Testis (tissue), 5 donors: ENCODE measurements at places on chromosomes 7 and 10.
A peak's percentile ranks its signal among the peaks of the same experiment; 100 is the strongest.

DNA sequence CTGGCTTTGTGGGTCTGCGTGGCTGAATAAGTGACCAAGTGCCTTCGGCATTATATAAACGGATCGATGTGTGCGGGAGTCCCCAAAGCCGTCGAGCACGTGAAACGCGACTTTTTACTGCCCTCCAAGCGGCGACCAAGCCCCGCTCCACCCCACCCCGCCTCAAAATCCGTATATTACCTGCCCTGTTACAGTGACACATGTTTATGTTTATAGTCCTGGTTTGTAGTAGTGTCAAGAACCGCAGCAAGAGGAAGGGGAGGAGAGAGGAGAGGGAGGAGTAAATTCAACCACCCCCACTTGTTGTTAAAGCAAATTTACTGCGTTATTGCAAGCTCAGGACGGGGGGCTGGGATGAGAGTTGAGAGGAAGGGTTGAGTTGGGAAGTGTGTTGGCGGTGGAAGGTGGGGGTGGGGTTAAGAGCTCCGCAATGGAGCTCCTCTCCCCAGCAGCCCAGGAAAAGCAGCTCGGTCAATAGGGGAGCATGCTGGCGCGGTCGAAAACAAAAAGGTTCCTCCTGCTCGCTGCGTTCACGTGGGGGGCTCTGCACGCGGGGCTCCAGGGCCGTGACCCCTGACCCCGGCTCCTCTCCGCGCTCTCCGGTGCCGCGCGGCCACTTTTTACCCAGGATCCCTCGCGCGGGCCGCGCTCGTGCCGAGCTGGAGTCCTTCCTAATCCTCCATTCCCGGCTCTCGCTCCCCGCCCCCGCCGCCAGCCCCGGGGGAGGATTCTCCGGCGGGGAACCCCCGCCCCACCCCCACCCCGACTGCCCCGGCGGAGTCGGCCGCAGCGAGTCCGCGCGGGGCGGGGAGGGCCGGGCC, at the start of gene SKIDA1:
TSS of gene SKIDA1 (minus strand) at position 316 of the 821 bp plus-strand sequence. CDS start 7,860 bp downstream, outside the sequence.
- DNase-seq: peak; percentile 88

DNA sequence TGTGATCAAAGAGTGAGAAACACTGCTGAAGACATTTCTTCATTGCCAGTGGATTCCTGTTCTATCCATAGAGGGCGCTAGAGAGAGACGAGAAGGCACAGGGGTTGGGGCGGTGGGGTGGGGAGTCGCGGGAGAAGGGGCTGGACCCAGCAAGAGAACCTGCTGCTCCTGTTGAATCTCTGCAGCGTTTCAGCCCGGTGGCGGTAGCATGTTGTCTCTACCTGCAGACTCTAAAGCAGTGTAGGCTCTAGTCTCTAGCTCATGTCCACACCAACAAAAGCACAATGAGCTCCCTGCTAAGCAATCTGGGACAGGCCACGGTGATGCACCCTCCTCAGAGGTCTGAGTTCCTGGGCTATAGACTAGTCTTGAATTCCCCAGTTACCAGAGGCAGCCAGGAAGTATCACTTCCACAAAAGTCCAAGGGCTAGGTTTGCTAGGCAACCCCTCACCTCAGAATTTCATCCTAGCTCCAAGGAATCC, 167.7 kb downstream of the DGKB start:
- DNase-seq: peak; percentile 24

- no peak for DNase-seq
Observed at GRCh38 chr7:85469446-85470010, 282.7 kb upstream of the SEMA3D start.

GRCh38 chr10:30070001-30070685, 10.8 kb upstream of the JCAD start:
- peak; percentile 78 for DNase-seq

DNA sequence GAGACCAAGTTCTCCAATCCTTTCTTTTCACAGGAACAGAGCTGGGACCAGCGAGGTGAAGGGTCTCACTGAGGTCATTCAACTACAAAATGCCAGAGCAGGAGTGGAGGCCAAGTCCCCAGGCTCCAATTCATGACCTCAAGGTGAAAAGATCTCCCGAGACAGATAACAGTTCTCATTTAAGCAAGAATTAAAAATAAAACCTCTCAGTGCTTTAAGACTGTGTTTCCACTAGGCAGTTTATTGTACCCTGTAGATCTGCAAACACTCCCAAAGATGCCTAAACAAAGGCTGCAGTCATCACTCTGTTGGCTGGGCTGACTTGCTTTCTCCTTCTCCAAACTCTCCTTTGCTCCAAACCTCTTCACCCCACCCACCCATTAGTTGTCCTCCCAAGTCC, 74.8 kb upstream of the CXCL12 start:
- DNase-seq: no peak

DNA sequence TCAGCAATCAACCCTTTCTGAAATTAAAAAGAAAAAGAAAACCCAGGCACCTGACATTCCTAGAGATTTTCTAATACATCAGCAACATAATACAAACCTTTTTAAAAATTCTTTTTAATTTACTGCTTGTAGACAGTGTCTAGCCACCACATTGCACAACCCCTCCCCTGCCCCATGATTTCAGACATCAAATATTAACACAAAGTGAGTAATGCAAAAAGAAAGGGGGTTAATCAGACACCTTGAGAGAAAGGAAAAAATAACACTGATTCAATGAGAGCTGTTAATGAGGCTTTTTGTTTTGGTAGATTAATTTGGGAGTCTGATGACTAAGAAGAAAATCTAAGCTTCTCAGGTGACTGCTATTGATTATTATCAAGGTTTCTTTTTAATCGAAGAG, 55.3 kb downstream of the SLC25A13 start:
- no peak for DNase-seq

GRCh38 chr10:8455181-8455580, 400.7 kb downstream of the GATA3 start:
- no peak for DNase-seq

DNA sequence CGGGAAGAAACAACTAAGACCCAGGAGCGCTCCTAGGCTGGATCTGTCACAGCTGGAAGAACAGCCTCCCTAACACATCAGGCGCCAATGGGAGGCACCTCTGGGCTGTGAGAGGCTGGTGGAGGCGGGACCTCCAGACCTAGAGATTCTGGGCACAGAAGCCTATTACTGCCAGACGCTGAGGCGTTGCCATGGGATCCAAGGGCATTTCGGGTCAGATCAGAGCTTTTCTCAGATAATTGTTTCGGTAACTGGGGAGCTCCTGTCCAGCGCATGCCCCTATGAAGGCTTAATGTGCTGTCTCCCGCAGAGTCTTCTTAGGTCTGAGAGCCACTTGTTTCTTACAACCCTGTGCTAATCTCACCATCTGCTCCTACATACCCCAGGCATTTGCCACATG, 339.2 kb downstream of the ZNF716 start:
- DNase-seq: no peak

GRCh38 chr7:28036696-28037095, 143.9 kb downstream of the JAZF1 start:
- DNase-seq: no peak

DNA sequence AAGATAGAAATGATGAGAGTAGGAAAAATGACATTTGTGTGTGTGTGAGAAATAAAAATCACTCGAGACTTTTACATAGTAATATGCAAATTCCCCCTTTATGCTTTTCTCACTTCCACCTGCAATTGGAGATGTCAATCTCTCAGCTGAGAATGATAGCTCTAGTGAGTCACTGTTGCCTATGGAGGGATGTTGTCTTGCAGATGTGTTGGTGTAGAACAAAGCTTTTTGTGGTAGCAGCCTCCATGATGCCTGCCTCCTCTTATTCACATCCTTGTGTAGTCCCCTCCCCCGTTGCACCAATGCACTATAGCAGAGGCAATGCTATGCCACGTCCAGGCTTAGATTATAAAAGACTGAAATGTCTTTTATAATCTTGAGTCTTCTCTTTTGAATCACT, 33.8 kb downstream of the SPAG6 start:
- no peak for DNase-seq

DNA sequence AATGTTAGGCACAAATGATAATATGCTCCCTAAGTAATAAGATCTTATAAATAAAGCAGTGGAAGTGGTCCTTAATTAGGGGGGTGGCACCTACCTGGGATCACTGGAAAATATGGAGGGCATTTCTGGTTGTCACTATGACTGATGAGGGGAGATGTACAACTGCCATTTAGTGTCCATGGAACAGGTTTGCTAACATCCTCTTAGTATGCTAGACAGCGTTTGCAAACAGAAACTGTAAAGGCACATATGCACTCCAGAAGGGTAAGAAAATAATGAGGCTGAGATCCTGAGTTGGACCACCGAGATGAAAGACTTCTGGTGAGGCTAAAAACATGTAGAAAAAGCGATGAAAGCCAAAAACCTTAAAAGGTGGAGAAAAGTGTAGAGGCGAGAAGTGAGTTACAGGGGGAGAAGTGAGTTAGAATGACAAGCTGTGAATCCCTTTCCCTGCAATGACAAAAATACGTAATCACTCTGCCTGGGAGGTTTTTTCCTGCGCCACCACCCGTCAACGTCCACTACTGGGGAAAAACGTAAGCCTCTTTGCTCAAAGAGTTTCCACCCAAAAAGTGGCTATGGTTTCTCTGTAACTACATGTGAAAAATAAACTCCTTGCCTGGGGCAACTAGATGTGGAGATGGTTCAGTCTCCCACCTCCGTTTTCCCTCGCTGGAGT, 767 bp downstream of the KRIT1 start:
- DNase-seq: no peak

GRCh38 chr10:69957886-69958555, 94.6 kb upstream of the MACROH2A2 start:
- DNase-seq: peak; percentile 25

GRCh38 chr10:77983384-77984341, 45.7 kb downstream of the POLR3A start:
- no peak for DNase-seq

DNA sequence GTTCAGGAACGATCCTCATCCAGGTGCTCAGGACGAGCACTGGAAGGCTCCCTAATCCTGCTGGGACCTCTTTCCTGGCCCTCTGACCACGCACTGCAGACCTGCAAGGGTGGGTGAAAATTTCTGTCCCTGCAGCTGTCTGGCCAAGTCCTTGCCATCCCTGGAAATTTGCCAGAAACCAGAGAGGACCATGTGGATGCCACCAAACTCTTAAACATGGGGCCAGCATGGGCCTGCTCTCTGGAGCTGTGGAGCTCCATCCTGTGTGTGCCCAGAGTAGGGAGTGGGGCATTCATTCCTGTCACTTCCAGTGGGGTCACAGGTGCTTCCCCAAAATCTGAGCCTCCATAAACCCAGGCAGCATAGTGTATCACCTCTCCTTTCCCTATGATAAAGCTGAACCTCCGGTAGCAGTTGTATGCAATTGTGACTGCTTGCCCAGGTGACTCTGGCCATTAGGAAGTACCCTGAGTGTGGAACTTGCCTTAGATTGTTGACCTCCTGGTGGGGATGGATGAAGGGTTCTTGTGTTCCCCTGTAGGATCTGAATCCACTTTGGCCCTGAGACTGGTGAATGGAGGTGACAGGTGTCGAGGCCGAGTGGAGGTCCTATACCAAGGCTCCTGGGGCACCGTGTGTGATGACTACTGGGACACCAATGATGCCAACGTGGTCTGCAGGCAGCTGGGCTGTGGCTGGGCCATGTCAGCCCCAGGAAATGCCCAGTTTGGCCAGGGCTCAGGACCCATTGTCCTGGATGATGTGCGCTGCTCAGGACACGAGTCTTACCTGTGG, 57.1 kb downstream of the DMBT1 start:
- no peak for DNase-seq

DNA sequence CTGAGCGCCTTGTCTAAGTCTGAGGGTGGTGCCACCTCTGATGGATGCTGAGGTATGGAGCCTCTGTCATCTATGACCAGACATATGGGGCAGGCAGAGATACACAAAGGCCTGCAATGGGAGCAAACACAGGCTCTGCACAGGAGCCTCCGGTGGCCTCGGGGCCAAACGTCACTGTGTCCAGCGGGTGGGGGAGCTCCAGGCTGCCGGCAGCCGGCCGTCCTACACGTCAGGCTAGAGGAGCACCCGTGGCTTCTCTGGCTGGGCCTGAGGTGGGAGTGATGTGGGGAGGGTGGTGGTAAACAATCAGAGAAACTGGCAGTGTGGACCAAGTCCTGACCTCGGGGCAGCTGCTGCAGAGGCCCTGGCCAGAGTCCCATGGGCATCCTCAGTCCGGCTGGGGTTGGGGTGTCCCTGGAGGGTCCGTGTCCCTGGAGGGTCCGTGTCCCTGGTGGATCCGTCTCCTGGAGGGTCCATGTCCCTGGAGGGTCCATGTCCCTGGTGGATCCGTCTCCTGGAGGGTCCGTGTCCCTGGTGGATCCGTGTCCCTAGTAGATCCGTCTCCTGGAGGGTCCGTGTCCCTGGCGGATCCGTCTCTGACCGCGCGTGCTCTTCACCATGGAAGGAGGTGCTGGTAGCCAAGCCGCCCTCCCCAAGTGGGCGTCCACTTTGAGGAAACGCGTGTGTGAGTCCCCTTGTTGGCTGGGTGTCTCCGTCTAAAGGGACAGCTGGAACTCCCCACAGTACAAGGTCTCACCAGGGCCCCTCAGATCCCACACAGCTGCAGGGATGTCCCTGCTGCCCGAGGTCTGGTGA, 24.2 kb upstream of the FAM20C start:
- no peak for DNase-seq

- no peak for DNase-seq
Observed at GRCh38 chr10:15365692-15366091, 5.4 kb downstream of the FAM171A1 start.

GRCh38 chr7:102061981-102062390, 224.7 kb upstream of the SH2B2 start:
- DNase-seq: no peak

DNA sequence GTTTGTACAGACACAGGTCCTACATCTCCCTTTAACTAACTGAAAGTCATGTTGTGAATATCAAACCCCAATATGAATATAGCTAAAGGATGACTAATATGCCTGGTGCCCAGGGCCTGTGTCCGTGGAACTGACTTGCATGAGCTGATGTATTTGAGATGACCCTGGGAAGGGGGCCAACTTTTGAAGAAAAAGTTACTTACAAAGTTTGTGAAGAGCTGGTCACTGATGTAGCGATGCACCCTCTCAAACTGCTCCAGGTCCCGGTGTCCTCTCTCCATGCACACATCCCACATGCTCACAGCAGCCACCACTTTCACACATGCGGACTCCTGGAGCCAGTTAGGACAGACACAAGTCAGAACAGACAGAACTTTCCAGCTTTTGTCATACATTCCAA, 106.2 kb downstream of the ABCC2 start:
- peak; percentile 83 for DNase-seq

DNA sequence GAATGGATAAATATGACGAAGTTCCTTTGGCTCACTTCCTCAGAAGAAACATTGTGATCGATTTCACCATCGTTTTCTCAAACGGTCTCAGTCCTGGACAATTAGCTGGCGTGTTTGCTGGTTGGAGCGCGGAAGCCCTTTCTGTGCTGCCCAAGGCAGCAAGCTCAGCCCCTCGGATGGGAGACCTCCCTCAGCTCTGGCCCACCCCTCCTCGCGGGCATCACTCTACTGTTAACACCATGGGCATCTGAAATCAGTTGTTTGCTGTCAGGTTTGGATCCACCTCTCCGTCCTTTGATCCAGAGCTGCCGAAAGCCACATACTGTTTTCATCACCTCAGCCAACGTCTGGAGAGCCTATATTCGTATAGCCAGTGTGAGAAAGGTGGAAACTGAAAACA, 68.2 kb downstream of the C10orf143 start:
- DNase-seq: no peak

DNA sequence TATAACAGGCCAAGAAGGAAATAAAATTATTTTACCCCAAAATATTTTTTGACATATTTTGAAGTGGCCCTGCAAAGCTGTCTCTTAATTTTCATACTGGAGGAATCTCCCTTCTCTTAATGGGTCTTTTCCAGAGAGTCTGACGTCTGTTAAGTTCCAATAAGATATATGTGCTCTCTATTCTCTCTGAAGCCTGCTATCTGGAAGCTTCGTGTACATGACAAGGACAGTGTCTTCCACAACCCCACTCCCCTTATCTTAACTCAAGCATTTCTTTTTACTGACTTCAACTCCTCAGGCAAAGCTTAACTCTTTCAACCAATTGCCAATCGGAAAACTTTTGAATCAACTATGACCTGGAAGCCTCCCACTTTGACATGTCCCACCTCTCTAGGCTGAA, 29.2 kb upstream of the IL15RA start:
- DNase-seq: no peak
